ENCODE measurements at places on chromosomes 4 and X. TPM values are rescaled to one million over a fixed set of nuclear protein-coding genes. Genes with fewer than 3 reads are reported as not detected.

- DNase-seq, result no peak
Observed at GRCh38 chrX:78944351-78944750, 840 bp upstream of the P2RY10 start.

DNA sequence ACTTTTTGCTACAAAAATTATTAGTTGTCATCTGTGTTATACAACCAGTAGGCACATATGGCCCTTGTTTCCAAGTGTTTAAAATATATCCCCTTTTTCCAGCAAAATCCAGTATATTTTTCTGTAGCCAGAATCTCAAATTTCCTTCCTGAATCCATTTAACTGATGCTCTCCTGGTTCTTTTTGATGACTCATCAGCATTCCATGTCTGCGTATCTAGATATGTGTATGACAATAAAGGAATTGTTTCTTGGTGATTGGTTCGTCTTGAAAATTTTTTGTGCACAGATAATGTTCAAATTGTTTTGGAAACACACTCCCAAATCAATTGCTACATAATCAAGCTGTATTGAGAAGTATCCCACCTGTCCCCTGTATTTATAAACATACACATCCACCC, 98.3 kb downstream of the ITM2A start:
- no peak for DNase-seq

- DNase-seq, result no peak
Observed at GRCh38 chr4:128241425-128241913, 46.1 kb downstream of the PGRMC2 start.

Gene FAT1
- 247 TPM for polyA plus RNA-seq

Gene UGT2B11
- 1.9 TPM for polyA plus RNA-seq

- DNase-seq, result no peak
Observed at GRCh38 chr4:54566608-54567007, 91.1 kb upstream of the KIT start.

Data from right renal pelvis (tissue), 4 donors.